Fibroblast of the conjunctiva (primary cell): ENCODE measurements at places on chromosomes 13 and 19.

- DNase-seq, result peak; percentile 9
Observed at GRCh38 chr19:3243819-3244700, 19.6 kb downstream of the CELF5 start.

DNA sequence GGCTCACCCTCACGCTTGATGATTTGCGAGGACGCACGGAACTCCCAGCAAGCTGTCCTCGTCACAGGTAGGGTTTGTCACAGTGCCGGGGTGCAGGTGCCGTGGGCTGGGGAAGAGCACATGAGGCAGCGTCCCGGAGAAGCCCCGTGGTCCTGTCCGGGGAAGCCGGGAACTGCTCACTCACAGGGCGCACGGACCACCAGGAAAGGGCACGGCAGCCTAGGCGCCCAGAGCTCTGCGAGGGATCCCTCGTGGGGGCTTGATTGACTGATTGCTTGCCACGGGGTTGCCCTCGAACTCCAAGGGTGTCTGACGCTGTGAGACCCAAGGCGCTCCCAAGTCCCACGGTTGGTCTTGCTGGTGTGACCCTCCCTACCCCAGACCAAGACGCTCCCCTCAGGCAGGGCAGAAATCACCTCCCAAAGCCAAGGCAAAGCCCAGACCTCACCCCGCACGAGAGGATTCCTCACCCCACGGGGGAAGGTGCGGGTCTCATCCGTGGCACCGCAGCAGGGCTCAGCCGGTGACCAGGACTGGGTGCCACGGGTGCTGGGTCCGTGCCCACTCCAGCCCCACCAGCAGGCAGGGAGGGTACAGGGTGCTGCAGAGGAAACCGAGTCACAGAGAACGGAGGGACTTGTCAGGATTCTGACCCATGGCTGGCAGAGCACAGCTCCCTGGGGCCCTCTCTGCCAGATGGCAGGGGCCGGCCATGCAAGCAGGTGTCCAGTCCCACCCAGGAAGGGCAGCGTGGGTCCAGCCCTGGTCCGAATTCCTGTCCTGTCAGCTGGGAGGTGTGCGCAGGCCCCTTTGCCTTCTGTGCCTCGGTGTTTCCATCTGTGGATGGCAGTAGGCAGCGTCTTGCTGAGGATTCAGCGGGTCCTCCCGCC lies 7.7 kb downstream of the C2CD4C start:
- DNase-seq, result no peak

DNA sequence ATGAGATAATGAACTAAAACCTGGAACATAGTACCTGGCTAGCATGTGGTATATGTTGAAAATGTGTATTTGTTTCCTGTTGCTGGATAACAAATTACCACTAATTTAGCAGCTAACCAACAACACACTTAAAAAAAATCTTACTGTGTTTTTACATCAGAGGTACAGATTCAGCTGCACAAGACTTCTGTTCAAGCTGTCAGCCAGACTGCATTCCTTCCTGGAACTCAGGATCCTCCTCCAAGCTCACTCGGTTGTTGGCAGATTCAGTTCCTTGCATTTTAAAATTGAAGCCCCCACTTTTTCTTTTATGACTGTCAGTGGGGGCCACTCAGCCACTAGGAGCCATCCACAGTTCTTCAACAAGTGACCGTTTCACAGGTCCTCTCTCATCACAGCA lies 246.9 kb upstream of the DACH1 start:
- no peak for DNase-seq

GRCh38 chr13:30932481-30933353 lies at the start of gene TEX26:
TSS of gene TEX26 (plus strand) at chr13:30932656. CDS start at chr13:30932716, 60 bp downstream.
- no peak for DNase-seq

DNA sequence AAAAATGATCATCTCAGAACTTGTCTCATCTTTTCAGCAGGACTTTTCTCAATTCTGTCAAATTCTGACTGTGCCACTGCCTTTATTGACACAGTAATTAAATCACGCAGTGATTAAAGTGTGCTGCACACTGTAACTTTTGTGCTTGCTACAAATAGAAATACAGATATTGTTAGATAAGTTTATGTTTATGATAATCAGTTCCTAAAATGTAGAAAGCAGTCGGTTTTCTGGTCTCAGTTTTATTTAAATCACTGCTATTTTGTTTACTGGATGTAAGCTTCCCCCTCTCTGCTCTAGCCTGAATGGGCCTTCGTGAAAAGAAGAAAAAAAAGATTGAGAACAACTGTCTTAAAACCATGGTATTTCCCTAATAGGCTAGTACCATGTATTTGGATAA lies 258.8 kb upstream of the STARD13 start:
- no peak for DNase-seq

GRCh38 chr13:99970651-99971575 lies 654 bp downstream of the ZIC5 start:
- DNase-seq, result no peak

- DNase-seq, result no peak
Observed at GRCh38 chr19:28318469-28319179, 894.3 kb downstream of the UQCRFS1 start.

DNA sequence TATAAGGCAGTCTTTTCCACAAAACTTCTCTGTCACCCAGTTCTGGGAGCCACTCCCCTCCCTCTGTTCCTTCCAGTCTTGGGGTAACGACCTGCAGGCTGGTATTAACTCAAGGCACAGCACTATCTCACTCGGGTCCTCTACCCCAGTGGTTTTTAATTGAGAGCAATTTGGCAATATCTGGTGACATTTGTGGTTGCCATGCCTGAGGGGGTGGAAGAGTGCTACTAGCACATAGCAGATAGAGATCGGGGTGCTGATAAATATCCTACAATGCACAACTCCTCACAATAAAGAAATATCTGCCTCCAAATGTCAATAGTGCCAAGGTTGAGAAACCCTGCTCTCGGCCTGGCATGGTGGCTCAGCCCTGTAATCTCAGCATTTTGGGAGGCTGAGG lies 117.7 kb upstream of the ABCC4 start:
- DNase-seq, result no peak

DNA sequence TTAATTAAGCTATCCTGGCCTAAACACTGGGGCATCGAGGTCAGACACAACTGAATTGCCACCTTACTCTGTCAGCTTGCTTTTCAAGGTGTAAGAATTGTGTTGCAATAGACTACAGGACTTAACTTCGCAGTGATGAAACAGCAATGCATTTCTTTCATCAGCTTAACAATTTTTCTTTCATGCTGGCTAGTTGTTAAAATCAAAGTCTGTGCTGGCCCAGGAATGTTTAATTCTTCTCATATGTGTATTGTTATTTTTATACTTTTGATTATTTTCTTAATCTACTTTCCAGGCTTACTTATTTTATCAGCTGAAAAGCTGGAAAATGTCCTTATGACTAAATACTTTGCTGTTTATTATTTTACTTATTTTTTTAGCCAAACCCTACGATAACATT lies 79.7 kb downstream of the EFNB2 start:
- DNase-seq, result no peak

GRCh38 chr13:113226873-113227450 lies 17.5 kb downstream of the CUL4A start:
- DNase-seq, result no peak

DNA sequence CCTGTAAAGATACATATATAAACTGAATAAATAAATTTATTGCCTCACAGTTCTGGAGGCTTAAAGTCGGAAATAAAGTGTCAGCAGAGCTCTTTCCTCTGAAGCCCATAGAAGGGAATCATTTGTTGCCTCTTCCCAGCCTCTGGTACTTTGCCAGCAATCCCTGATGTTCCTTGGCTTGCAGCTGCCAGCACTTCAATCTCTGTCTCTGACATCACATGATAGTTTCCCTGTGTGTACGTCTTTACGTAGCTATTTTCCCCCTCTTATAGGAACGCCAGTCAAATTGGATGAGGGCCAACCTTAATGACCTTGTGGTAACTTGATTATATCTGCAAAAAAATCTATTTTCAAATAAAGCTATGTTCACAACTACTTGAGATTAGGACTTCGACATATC lies 250.9 kb downstream of the LIG4 start:
- no peak for DNase-seq
